Muscle of arm (tissue), 14 donors: ENCODE measurements at places on chromosomes 16 and 17.

DNA sequence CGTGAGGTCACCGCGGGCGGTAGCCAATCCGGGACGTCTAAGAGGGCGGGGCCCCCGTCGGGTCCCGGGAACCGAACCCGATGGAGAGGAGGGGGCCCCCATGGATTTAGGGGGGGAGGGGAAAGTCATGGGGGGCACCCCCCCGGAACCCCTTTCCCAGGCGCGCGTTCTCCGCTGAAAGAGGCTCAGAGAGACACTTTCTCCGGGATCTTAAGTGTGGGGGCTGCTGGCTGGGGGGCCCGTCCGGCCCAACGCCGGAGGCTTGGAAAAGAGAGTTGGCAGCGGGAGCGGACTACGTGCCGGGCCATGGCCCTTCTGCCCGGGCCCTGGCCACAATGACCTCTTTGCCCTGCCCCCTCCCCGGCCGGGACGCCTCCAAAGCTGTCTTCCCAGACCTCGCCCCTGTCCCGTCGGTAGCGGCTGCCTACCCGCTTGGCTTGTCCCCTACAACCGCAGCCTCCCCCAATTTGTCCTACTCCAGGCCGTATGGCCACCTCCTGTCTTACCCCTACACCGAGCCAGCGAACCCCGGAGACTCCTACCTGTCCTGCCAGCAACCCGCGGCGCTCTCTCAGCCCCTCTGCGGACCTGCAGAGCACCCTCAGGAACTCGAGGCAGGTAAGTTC, at the start of gene DLX4:
Gene DLX4, plus strand, starts transcription at position 57 of the 626 bp plus-strand sequence. Its CDS starts 279 bp downstream, at position 336.
- DNase-seq: no peak

- no peak for DNase-seq
These were observed 3.5 kb downstream of the MYO15B start for GRCh38 chr17:75590849-75591721.

DNA sequence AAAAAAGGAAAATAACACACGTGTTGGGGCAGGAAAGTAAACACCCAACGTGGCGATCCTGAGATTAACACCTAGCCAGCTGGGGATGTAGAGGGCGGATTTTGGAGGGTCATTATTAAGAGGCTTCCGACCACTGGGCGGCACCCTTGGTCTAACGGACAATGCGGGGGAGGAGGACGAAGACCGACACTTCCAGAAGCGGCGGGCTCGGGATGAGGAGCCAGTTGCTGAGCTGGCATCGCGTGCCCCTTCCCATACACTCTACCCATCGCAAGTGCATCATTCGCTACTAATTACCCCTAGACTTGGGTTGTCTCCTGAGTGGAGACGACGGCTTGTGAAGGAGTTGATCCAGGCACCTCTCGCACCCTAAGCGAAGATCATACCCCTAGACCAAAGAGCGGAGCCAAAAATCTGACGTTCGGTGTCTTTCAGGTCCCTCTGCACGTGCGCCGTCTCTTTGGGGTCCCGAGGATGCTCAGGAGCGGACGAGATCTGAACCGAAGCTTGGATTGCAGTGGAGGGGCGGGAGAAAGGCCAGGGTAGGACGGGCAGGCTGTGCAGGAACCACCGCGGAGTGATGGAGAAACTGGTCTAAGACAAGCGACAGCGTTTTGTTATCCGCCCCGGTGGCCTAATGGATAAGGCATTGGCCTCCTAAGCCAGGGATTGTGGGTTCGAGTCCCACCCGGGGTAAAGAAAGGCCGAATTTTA, 17.6 kb downstream of the ZNF213 start:
- peak; percentile 95 for DNase-seq

- no peak for DNase-seq
These were observed 107.8 kb downstream of the YPEL2 start for GRCh38 chr17:59439262-59439661.

DNA sequence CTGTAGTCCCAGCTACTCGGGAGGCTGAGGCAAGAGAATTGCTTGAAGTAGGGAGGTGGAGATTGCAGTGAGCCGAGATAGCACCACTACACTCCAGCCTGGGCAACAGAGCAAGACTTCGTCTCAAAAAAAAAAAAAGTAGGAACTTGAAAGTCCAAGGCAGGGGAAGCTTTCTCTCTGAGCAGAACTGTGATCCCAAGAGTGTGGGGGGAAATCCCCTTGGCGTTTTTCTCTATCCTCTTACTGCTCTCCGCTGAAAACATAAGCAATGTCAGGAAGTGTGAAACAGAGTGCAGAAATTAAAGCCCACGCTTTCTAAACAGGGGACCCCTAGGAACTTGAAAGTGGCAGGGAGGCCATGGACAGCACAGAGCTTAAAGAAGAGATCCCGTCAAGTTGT, 9.8 kb upstream of the CMTM3 start:
- no peak for DNase-seq

- DNase-seq: no peak
These were observed 30.1 kb downstream of the GNPTG start for GRCh38 chr16:1381612-1382406.

DNA sequence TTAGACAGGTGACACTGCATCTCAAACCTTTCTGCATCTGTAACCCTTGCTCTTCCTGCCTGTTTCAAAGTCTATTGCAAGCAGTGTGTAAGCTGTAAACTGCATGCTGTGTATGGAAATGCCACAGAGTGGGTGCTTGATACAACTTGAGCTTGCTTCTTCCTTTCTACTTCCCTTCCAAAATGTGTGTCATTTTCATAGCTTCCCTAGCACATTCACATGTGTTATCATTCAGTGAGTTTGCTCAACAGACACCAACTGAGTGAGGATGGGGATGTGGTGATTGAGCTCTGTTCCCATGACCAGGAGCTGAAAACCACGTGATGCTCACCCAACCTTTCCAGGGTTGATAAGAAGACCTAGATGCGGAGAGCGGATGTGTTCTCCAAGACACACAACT, 111.1 kb downstream of the VAT1L start:
- no peak for DNase-seq

GRCh38 chr16:10806698-10807097, 11.9 kb downstream of the TVP23A start:
- DNase-seq: no peak

- no peak for DNase-seq
These were observed 7.9 kb downstream of the MAPK8IP3 start for GRCh38 chr16:1713933-1714332.

DNA sequence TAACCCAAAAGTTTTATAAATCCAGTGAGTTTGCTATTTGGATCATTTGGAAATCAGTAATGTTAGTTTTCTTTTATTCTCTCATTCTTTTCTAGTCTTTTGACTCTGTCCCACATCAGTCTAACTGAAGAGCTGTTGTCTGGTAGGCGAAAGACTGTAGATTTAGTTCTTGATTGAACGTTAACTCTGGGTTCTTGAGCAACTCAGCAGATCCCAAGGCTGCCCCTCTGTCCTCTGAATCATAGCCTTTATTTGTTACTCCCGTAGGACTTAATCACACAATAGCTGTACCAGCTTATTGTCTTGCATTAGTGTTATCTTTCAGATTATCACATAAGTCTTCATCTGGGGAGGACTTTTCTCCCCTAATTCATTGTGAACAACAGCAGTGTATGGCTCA, 119.3 kb upstream of the TOM1L1 start:
- DNase-seq: no peak

DNA sequence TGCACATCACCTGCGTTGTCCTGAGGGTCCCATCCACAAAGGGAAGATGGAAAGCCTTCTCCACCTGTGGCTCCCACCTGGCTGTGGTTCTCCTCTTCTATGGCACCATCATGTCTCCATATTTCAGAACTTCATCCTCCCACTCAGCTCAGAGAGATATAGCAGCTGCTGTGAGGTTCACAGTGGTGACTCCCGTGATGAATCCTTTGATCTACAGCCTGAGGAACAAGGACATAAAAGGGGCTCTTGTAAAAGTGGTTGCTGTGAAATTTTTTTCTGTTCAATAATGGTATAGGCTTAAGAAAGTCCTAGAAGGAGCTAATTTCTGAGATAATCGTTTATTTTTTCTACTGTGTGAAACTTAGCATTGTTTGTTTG, 18.7 kb downstream of the ZNF200 start:
- DNase-seq: no peak

- peak; percentile 80 for DNase-seq
These were observed 129.8 kb upstream of the RCVRN start for GRCh38 chr17:10034719-10035475.

GRCh38 chr16:81036751-81037350, 1.2 kb downstream of the ATMIN start:
- DNase-seq: peak; percentile 2

DNA sequence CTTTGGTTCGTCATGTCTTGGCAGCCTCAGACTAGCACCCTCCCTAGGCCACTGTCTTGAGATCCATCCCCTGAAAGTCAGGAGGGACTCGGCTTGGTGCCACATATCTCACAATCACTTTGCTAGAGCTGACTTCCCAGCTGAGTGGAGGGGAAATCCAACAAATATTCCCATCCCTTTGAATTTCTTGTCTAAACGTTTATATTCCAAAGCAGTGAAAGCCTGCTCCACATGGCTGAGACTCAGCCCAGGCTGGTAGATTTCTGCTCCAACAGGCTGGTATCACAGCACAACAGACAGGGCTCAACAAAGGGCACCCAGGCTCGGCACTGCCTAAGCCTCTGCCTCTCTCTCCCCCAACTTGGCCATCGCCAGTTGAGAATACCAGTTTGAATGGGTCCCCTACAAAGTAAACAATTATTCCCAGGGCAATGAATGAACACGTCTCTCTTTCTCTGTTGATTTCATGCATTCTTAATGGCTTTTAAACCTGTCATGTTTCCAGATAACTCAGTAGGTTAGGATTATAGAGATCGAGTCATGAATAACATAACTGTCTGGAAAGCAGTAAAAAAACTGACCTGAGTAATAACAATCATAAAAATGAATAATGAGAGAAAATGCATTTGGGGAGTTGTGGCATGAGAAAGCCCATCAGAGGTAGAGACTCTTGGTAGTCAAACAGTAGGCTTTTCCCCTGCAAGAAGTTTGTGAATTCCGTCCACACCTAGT, 1.0 kb downstream of the KRT13 start:
- DNase-seq: no peak

DNA sequence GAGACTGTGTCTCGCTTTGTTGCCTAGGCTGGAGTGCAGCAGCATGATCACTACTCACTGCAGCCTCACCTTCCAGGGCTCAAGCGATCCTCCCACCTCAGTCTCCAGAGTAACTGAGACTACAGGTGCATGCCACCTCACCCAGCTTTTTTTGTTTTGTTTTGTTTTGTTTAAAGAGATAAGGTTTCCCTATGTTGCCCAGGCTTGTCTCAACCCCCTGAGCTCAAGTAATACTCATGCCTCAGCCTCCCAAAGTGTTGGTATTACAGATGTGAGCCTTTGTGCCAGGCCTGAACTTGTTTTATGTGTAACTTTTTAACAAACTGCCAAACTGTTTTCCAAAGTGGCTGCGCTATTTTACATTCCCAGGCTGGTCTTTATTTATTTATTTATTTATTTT, 41.8 kb upstream of the NUDT7 start:
- DNase-seq: no peak

DNA sequence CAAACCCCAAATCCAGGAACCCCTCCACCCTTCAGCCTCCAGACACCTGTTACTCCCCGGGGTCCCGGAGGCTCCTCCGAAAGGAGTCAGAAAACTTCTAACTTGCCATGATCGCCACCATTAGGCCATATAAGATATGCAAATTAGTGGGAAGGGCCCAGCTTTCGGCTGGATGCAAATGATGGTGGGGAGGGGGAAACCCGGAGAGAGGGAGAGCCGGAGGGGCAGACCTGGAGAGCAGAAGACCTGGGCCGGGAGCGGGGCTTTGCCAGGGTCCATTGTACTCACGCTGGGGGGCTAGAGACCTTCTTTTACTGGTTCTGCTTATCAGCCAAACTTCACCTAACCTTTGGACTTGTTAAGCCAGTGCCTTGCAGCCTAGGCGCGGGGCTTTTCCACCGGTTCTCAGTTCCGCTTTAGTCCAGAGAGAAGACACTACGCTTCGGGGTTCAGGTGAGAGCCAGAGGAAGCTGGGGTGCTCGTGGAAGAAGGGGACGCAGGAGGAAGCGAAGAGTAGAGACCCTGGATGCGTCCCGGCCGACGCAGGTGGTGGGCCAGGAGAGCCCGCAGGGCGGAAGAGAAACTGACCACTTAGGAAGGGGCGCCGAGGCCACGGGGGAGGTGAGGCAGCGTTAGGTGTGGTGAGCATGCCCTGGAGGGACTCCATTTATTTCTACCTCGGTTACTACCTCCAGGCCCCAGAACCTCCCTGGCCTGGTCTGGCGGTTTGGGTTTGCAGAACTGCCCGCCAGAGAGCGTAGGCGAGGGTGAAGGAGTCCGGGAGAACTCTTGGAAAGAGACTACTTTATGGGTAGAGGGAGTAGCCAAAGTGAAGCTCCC, at the start of gene HNF1B:
Gene HNF1B, minus strand, starts transcription at position 99 of the 840 bp plus-strand sequence. CDS start 175 bp downstream, outside the sequence.
- DNase-seq: no peak

DNA sequence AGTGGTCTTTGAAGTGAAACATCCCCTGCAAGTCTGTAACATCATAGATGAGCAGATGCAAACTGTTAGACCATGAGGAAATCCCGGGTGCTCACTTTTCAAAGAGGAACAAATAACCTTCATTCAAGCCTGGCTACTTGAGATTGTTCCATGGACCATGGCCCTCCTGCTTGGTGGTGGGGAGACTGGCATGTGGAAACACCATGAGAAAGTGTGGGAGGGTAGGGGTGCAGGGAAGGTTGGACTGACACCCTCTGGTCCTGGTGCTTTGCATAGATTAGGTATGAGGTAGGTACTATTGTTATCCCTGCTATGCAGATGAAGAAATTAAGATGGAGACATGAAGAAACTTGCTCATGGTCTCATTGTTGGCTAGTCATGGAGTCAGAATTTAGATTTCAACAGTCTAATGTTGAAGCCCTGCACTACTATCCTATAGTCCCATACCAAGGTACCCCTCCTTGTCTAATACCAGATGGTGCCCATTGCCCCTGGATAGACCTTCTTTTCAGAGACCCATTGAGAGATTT, 59.0 kb downstream of the SPACA3 start:
- no peak for DNase-seq

DNA sequence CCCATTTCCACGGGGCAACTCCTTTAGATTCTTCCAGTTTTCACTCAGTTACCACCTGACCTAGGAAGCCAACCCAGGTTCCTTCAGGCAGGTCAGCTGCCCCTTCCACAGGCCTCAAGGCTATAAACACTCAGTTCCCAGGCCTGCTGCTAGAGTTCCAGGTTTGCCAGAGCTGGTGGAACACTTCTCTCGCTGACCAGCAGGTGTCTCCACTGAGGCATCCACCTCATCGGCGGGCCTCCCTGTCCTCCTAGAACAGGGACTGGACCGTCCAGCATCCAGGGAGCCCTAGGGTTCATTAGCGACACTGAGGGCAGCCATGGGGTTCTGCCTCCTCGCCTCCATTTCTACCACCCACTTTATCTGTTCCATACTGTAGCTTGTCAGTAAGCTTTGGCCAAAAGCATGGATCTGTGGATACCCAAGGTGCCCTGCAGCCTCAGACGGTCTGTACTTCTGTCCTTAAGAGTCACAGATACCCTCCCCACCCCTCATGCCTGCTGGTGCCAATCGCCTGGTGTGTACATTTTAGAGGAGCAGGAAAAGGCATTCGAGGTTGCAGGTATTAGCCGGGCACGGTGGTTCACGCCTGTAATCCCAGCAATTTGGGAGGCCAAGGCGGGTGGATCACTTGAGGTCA, 29.0 kb downstream of the PIMREG start:
- DNase-seq: peak; percentile 74
